NCI-H510A treated with DMSO at 0.1 percent for 48 hours (cell line): ENCODE measurements at places on chromosomes 5 and 9.
A peak's percentile ranks its signal among the peaks of the same experiment; 100 is the strongest.

DNA sequence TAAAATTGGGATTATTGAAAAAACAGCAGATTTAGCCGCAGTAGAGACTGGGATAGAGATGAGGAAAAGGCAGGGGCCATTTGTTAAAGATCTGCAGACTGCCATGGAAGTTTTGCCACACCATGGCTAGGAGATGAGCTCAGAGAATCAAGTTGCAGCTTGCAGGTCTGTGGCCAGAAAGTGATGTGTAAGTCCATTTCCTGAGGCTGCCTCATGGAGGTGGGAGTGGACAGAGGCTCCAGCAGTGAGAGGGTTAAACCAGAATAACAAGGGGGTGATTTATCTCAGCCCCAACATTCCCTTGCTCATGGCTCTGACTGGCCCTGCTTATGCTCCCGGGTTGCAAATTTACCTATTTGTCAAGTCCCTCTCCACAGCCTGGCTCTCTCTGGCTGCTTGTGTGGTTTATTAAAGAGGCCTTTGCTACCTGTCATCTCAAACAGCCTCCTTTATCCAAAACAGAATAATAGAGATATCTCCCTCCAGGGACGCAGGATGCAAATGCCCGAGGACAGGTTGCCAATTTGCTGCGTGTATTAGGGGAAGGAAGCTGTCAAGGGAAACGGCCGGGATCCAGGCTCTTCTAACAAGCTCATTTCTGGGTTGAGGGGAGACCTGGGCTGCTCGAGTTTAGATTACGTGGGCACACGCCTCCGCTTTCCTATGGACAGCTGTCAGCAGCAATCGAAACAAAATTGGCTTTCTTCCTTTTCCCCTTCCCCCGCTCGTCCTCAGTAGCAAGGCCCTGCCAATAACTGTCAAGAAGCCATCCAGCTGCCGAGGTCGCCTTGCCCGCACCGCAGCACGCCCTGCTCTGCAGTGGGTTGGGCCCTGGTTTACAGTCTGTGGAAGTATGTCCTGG is 72.8 kb upstream of the PITX1 start:
- DNase-seq, result no peak

- no peak for DNase-seq
These were observed 79.1 kb upstream of the PPP1R26 start for GRCh38 chr9:135400496-135400895.

DNA sequence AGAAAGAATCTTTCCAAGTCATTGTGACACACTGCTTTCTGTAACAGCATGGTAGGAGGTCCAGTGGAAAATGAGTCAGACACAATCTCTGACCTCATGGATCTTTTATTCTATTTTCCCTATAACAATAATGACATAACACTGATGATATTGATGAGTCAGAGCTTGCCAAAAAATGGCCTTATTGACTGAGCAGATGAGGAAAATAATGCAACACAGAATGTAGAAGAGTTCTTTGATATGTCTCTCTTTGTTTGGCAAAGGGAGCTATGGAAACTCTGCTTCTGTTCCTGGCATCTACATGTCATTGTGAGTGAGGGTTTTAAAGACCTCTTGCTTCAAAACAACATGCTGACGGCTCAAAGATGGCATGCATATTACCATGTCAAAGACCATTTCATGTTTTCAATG is 443.1 kb upstream of the ZNF608 start:
- DNase-seq, result no peak

DNA sequence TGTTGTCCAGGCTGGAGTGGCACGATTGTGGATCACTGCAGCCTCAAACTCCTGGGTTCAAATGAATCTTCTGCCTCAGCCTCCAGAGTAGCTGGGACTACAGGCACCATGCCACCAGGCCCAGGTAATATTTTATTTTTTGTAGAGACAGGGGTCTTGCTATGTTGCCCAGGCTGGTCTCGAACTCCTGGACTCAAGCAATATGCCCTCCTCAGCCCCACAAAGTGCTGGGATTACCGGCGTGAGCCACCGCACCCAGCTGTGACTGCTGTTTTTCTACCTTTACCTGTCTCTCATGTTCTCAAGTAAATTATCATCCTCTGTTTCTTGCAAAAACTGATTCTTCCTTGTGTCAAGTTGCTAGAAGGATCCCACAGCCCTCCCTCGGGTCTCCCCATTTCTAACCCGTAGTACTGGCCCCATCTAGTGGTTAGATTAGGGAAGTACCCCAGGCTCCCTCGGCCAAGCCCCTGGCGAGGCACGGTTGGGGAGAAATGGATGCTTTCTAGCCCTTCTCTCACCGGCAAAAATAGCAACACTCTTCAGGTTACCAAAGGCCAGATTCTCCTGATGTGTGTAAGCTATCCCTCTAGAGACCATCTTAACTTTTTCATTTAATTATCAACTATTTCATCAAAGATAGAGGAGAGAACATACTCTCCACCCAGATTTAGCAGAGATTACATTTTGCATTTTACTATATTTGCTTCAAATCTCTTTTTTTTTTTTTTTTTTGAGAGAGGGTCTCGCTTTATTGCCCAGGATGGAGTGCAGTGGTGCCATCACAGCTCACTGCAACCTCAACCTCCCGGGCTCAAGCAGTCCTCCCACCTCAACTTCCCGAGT is 19.2 kb upstream of the TOR1B start:
- peak; percentile 64 for DNase-seq

- no peak for DNase-seq
These were observed 68.9 kb upstream of the EQTN start for GRCh38 chr9:27365707-27366376.

- no peak for DNase-seq
These were observed 171.5 kb upstream of the PHYKPL start for GRCh38 chr5:178403956-178404600.

- DNase-seq, result no peak
These were observed 131.6 kb downstream of the CACNA1B start for GRCh38 chr9:138009016-138009802.

- no peak for DNase-seq
These were observed 9.1 kb downstream of the AFAP1L1 start for GRCh38 chr5:149280802-149281201.

DNA sequence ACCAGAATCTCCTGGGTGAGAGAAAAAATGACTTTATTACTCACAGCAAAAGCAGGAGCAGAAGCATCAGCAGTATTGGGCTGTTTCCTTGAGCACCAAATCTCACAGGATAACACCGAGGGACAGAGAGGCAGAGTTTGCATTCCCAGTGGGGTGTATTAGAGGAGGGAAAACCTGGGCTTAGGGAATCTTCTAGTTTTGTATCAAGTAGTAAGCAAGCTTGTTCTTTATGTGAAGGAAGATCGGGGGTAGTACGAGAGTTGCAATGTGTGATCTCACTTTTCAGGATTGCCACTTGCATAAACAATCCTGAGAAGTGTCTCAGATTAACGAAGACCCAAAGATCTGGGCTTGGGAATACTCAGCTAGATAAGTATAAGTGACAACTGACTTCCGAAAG is 1163.0 kb downstream of the TAF11L14 start:
- no peak for DNase-seq

GRCh38 chr9:93451849-93452709 is 594 bp downstream of the FAM120A start:
- no peak for DNase-seq

- no peak for DNase-seq
These were observed 532.7 kb upstream of the ST8SIA4 start for GRCh38 chr5:101435768-101436167.

- DNase-seq, result no peak
These were observed 684.4 kb downstream of the MTRR start for GRCh38 chr5:8553364-8553763.

- no peak for DNase-seq
These were observed 22.4 kb downstream of the LYRM7 start for GRCh38 chr5:131193106-131193505.

- no peak for DNase-seq
These were observed 24.4 kb downstream of the NCS1 start for GRCh38 chr9:130196643-130197042.

DNA sequence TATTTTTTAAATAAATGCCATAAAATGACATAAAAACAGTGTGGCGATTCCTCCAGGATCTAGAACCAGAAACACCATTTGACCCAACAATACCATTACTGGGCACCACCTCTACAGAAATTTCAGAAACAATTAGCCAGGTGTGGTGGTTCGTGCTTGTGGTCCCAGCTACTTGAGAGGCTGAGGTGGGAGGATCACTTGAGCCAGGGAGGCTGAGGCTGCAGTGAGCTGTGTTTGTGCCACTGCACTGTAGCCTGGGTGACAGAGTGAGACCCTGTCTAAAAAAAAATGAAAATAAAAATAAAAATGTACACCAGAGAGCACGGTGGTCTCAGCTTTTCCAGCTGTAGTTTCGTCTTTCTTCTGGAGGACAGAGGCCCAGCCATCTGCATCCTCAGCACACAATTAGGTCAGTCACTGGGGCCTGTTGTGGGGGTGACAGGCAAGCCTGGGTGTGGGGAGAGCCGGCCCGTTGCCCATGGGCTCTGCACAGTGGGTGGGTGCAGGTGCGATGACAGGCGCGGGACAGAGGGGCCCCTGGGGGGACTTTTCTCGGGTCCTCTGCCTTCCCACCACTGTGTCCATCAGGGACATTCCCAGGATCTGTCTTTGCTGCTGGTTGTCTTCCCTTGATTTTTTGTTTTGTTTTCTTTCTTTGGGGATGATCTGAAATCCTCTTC is 9.8 kb downstream of the COL5A1 start:
- DNase-seq, result no peak

GRCh38 chr5:130287438-130287837 is 383.2 kb downstream of the CHSY3 start:
- DNase-seq, result no peak

- DNase-seq, result no peak
These were observed 598.3 kb upstream of the FAM174A start for GRCh38 chr5:99936911-99937310.

- no peak for DNase-seq
These were observed 175.5 kb downstream of the NXNL2 start for GRCh38 chr9:88710449-88710848.

- no peak for DNase-seq
These were observed 117.2 kb downstream of the MEF2C start for GRCh38 chr5:88765798-88766197.

- no peak for DNase-seq
These were observed 11.3 kb upstream of the ACSL6 start for GRCh38 chr5:132022737-132023136.

DNA sequence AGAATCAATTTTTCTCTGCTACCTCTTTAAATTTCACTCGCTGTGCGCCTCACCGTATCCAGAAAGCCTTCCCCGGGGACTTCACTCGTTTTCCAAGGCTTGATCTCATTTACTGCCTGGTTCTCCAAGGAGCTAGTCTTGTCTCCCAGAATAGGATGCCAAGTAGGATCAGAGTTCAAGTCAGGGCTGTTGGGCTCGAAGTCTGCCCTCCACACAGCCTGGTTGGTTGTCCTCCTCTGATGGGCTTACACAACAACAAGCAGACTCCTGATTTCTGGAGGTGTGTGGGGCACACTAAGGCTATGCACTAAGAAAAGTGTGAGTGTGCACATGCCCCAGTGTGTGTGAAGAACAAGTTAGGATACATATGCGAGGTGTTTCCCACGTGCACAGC is 14.0 kb upstream of the TNIP1 start:
- DNase-seq, result no peak

DNA sequence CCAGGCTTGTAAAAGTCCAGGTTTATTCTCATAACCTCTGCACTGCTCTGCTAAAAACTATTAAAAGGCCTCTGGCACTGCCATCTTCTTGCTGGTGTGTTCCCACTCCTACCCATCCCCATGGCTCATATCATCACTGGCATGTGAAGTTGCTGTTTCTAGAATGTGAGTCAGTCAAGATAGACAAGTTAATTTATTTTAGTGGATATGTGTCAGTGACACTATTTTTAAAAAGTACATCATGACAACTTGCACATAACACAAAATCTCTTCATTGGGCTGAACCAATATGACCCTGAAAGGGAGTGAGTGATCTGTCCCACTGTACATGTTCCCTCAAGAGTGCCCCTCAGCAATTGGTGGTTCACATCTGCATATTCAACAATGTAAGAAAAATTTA is 299.7 kb downstream of the NFIB start:
- no peak for DNase-seq

- DNase-seq, result no peak
These were observed 398.6 kb upstream of the ADAMTSL1 start for GRCh38 chr9:18075253-18075952.

- DNase-seq, result no peak
These were observed 354 bp downstream of the NCBP1 start for GRCh38 chr9:97633859-97634490.

DNA sequence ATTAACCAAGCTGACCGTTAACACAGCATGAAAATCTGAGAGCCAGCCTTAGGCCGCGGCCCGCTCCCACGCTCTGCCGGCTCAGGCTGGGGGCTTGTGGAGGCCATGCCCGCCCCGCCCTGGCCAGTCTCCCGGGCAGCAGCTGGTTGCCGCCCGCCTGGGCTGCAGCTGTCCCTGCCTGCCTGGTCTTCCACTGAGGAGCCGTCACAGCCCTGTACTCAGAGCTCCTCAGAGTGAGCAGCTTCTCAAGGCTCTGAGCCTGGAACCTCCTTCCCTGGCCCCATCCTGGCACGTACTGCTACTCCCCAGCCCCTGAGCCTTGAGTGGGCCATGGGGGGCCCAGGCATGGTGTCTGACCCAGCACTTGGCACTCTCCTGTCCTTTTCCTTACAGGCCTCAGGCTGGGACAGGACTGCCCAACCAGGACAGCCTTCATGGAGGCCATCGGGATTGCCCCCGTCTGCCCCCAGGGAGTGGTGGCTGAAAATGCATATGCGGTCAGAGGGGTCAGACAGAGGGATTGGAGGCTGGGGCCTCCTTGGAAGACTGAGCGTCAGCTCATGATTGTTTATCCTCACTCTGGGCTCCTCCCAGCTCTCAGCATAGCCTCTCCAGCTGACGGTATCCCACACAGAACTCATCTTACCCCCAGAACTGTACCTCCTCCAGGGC is 11.9 kb downstream of the FGFR4 start:
- no peak for DNase-seq

- DNase-seq, result no peak
These were observed 184.6 kb downstream of the ACTL7B start for GRCh38 chr9:108671176-108671575.

DNA sequence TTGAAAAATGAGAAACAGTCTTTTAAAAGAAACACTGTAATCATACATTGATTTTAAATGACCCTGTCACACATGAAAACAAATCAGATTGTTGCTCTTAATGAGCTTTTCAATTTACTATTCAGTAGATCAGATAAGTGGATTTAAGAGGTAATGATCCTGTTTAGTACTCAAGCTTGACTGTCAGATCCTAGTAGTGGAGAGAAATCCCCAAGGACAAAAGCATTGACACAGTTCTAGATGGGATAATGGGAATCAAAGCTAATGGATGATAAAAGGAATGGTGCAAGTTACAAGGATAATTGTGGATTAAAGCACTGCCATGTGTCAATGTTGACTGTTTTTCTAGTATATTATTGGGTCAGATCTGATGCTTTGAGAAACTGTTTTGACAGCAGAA is 142.3 kb upstream of the TLX3 start:
- DNase-seq, result no peak

DNA sequence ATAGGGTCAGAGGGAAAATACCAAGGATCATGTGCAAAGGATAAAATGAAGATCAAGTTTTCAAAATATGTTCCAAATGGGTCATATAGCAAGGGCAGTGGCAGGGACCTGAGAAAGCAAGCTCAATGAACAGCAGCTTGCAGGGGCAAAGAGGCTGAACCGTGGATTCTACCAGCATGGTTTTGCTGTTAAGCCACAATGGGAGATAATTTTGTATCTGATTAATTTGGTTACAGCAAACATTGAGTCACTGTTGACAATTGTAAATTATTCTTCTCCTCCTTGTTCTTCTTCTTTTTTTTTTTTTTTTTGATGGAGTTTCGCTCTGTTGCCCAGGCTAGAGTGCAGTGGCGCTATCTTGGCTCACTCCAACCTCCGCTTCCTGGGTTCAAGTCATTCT is 18.4 kb upstream of the ERAP2 start:
- no peak for DNase-seq
